ENCODE measurements at places on chromosomes 1 and 21.

DNA sequence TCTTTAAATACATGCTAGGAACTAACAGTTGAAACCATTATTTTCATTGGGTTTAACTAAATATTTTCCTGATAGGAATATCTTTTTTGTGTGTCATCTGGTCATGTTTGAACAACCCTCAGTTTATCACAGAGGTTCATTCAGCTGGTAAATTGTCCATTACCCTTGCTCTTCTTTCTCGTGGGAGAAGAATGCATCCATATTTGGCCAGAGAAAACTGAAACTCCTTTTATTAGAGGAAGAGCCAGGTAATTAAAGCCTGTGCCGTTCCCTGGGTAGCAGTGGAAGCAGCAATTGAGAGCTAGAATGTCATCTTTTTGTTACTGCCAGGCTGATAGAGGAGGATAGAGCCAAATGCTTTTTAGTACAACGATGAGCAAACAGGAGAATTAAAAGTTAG lies 587.2 kb upstream of the ZRANB2 start:
- DNase-seq: no peak

- no peak for DNase-seq
Measured at GRCh38 chr1:196373798-196374197, 234.4 kb downstream of the KCNT2 start.

DNA sequence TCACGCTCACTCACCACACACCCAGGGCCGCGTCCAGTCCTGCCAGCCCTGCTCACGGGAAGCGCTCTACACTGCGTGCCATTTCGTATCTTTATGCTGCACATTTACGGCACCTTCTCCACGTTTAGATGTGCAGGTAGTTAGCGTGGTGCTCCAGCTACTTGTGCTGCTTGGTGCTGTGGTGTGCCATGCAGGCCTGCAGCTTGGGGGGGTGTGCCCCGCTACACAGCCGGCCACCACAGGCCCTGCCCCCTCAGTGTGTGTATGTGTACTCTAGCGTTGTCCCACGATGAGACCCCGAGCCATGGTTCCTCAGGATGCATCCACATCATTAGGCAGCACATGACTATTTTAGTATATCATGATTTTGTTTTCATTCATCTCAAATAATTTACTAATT lies 38.3 kb downstream of the SNAP47 start:
- no peak for DNase-seq

- no peak for DNase-seq
Measured at GRCh38 chr1:16162163-16162822, 6.4 kb upstream of the EPHA2 start.

DNA sequence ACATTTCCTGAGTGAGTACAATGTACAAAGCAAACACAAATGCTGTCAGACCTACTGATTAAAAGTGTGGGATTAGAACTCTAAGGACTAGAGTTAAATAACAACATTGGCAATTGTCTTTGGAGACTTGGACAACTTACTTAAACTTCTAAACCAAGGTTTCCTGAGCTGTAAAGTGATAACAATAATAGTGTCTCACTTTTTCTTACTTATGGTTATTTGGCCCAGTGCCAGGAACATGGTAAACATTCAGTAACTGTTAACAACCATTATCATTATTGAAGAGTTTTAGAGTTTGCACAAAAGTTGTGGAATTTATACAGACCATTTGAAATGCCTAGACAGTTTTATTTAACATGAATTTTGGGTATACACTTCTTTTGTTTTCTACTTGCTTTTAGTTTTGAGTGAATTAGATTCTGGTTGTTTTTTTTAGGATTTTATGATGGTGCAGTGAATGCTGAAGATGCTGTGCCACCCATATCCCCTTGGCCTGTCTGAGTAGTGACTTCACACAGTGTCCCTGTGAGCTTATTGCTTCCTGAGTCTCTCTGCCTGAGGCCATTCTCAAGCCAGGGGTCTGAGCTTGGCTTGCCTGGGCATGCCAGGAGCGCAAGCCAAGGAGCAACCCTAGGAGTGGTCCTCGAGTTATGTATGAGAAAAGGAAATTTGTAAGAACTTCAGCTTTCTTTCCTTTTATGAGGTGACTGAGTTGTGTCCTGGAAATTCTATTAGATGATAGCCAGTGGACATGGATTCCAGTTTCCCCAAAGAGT lies 932.8 kb downstream of the TTLL7 start:
- no peak for DNase-seq

DNA sequence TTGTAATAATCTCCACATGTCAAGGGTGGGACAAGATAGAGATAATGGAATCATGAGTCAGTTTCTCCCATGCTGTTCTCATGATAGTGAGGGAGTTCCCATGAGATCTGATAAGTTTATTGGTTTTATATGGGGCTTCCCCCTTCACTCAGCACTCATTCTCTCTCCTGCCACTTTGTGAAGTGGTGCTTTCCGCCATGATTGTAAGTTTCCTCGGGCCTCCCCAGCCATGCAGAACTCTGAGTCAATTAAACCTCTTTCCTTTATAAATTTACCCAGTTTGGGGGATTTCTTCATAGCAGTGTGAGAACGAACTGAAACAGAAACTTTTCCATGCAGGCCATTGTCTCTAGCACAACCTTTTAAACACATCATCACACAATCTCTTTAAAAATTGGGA lies 221.5 kb upstream of the BRINP3 start:
- no peak for DNase-seq

DNA sequence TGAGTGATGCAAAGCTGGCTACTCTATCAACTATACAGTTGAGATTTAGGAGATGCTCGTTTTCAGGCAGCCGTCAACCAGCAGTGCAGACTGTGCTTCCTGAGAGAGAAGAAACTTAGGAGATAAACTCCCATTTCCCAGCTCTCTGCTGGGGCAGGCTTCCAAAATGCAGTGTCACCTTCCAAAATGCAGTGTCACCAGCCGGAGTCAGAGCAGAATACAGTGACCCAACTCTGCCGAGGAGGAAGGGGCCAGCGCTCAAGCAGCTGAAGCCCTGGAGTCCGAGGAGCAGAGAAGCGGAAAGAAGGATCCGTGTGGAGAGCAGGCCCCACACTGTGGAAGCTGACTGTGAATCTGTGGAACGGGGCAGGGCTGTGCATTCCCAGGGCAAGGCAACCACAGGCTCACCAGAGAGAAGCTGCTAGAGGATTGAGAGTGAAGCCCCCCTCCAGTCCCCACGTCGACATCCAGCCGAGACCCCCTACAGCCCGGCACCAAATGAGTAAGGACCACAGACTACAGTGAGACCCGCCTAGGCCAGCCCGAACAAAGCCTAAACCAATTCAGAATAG lies 703 bp upstream of the KRTAP12-1 start:
- DNase-seq: no peak

- DNase-seq: no peak
Measured at GRCh38 chr21:31698461-31698860, 33.5 kb downstream of the SCAF4 start.

DNA sequence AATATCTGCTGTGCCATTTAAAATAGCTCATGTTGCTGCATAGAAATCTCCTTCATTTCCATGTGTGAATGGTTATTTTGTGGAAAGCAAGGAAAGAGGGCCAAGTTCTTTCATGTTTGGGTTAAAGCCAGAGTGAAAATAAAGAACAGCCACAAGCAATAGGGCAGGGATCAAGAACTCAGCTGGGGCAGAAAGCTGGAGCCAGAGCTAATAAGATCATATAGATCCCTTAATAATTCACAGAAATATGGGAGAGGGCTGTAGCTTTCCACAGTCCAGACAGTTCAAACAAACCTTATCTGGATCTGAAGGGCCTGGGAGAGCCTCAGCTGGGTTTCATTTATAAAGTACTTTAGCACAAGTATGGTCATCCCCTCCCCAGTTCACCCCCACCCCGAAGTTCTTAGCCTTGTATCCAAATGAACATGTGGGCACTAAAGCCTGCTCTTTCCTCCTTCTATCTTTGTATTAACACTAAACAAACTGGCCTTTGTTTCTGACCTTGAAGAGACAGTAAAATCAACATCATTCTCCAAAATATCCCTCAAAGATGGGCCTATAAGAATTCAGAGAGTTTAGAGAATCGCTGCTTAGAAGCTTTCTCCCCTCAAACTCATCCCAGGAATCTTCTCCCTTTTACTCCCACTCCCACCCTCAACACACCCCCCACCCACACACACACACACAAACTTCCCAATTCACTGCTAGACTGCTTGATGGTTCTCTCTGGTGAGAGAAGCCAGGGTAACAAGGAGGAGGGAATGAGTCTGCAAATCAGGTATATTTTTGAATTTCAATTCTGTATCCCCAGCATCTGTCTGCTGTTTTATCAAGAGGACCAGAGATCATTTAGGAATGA lies 41.7 kb downstream of the UTP25 start:
- DNase-seq: no peak

DNA sequence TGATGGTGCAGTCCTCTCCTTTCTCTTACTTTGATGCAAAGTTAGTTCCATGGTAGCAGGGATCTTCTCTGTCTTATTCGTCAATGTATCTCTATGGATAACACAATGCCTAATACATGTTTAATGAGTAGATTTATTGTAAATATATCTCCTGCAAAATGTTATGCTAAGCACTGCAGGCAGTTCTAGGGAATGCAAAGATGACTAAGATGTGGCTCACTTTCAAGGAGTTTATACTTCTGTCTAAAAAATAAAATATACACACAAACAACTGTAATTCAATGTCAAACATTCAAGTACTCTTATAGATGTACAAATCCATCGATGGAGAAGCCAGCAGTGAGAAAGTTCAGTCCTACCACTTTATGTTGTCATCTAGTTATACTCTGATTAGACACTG lies 194.3 kb downstream of the KCTD3 start:
- DNase-seq: no peak

DNA sequence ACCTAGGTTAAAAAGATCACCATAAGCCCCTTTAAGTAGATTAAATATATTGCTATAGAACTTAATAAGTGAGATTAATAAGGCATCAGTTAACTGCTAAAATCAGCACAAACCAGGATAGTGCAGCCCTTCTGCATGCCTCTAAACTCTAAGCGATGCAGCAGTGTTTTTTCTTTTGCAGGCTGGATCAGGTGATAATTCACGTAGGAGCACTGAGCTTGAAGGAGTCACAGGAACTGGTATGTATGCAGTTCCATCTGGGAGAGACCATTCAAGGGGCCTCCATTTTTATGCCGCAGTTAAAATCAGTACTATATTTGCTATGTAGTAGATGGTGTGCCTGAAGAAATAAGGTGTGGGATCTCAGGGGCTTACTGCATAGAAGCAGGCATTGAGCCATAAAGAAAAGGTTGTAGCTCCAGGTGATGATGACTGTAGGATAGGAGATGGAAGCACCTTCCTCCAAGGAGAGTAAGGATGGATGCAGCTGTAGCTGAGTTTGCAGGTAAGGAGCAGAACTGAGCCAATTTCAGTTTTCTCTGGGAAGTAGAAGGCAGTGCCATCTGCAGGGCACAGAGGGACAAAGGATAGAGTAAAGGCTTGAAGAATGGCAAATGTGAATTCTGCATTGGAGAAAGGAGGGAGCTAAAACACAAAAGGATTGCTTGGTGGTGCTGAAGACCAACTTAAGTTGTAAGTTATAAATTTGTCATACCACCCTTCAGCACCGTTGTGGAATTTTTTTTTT lies 22.6 kb downstream of the NPL start:
- no peak for DNase-seq

DNA sequence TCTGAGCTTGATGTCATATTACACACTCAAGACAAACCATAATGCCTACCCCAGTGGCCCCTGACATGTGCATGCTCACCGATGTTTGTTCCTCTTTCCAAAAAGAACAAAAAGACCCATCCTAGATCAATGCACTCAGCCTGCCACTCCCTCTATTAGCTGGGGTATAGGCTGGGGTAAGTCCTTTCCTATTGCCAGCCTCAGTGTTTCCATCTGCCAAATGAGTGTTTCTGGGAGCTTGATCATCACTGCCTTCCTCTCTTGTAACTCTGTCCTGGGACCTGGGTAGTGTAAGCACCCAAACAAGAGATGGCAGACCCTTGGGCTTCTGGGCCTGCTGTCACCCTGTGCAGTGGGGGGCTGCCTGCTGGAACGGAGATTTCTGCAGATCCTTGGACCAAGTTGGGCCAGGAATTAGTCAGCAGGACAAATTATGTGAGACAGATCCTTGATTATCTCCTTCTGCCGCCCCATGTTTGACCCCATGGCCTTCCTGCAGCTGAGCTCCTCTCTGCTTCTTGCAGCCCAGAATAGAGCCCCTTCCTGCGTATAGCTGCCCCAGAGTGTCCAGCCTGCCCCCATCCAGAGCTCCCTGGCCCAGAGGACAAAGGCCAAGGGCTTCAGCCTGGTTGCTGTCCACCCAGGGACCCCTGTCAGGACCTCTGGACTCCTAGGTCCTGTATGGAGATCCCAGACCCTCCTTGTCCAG lies 31.5 kb upstream of the LRP8 start:
- no peak for DNase-seq

- DNase-seq: no peak
Measured at GRCh38 chr1:201376107-201376463, 1.4 kb downstream of the TNNT2 start.

DNA sequence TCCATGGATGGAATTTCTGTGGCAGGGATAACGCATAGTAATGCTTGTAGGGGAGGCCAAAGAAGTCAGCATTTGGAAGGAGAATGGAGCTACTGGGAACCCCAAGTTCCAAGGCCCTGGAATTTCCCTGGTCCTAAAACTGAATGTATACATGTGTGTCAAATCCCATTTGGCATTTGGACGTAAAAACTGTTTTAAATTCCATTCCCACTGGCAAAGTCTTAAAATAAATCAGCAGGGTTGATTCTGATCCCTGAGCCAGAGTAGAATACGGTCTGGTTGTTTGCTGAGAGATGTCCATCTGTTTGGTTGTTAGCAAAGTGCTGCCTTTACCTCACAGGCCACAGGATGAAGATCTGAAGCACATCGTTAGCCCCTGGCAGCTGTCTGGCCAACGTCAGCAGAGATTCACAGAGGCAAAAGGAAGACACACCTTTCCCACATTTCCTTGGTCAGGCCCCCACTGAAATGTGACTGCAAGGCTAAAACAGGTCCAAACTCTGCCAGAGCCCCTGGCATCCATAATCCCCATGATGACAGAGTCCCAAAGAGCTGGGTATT lies 62.2 kb downstream of the GORAB start:
- no peak for DNase-seq

- peak; percentile 83 for DNase-seq
Measured at GRCh38 chr1:25549273-25550154, 6.1 kb downstream of the LDLRAP1 start.

- DNase-seq: no peak
Measured at GRCh38 chr1:38168365-38168764, 121.8 kb upstream of the POU3F1 start.

DNA sequence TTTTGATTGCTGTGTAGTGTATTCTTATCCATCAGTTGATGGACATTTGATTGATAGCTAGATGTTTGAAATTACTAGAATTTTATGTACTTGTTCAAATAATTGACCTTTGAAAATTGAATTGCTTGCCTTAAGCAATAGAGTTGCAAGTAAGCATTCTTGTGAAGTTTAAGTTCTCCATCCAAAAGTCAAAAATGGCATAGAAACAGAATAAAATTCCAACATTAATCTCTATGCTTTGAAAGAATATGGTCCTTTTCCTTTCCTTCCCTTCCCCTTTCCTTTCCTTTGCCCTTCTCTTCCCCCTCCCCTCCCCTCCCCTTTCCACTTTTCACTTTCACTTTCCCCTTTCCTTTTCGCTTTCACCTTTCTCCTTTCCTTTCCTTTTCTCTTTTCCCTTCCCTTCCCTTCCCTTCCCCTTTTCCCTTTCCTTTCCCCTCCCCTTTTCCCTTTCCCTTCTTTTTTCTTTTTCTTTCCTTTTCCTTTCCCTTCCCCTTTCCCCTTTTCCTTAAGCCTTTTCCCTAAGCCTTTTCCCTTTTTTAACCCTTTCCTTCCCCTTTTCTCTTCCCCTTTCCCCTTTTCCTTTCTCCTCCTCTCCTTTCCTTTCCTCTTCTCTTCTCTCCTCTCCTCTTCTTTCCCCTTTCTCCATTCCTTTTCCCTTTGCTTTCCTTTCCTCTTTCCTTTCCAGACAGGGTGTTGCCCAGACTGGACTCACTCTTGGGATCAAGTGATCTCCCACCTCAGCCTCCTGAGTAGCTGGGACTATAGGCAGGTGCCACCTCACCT lies 67.4 kb downstream of the SASS6 start:
- no peak for DNase-seq
